Hindlimb muscle (tissue), 1 donor: ENCODE measurements at places on chromosomes 6 and 20. TPM values are rescaled to one million over a fixed set of nuclear protein-coding genes. Genes with fewer than 3 reads are reported as not detected.

The OSBPL2 gene
- 30.3 TPM for polyA plus RNA-seq

The INSM1 gene
- 0.14 TPM for polyA plus RNA-seq

The KIFC1 gene
- polyA plus RNA-seq: 18.1 TPM

The OPRM1 gene
- not detected for polyA plus RNA-seq

The CAPN11 gene
- polyA plus RNA-seq: 0.61 TPM

The TFAP2C gene
- polyA plus RNA-seq: 0.31 TPM

The DBNDD2 gene
- polyA plus RNA-seq: 25.0 TPM

The HMGCLL1 gene
- 7.3 TPM for polyA plus RNA-seq

The SLC24A3 gene
- polyA plus RNA-seq: 28.9 TPM

The EPPIN gene
- polyA plus RNA-seq: 0.12 TPM

The TBXT gene
- not detected for polyA plus RNA-seq

The VSX1 gene
- not detected for polyA plus RNA-seq

The CCN5 gene
- polyA plus RNA-seq: 0.15 TPM

The NT5E gene
- 23.0 TPM for polyA plus RNA-seq

The WFDC8 gene
- polyA plus RNA-seq: not detected

The SNAP91 gene
- 1.3 TPM for polyA plus RNA-seq

The SPEF1 gene
- not detected for polyA plus RNA-seq

The BRD2 gene
- polyA plus RNA-seq: 160 TPM

The LINC00237 gene
- not detected for polyA plus RNA-seq

The VNN1 gene
- 0.14 TPM for polyA plus RNA-seq

The VGLL2 gene
- polyA plus RNA-seq: 82.7 TPM

The MTFR2 gene
- 2.2 TPM for polyA plus RNA-seq

The ACSS1 gene
- 24.4 TPM for polyA plus RNA-seq

The OOEP gene
- 0.36 TPM for polyA plus RNA-seq

The WRNIP1 gene
- 49.3 TPM for polyA plus RNA-seq

The SERINC1 gene
- polyA plus RNA-seq: 138 TPM

The SRXN1 gene
- polyA plus RNA-seq: 7.5 TPM

The SCUBE3 gene
- 1.1 TPM for polyA plus RNA-seq

The HEY2 gene
- 10.9 TPM for polyA plus RNA-seq

The ANKRD66 gene
- 0.61 TPM for polyA plus RNA-seq

The CFB gene
- 1.7 TPM for polyA plus RNA-seq

The VARS1 gene
- polyA plus RNA-seq: 48.6 TPM

The MLN gene
- not detected for polyA plus RNA-seq

The TRMT11 gene
- 13.4 TPM for polyA plus RNA-seq

The SMLR1 gene
- not detected for polyA plus RNA-seq

The TNFRSF6B gene
- polyA plus RNA-seq: 1.6 TPM

The NCOA7 gene
- 6.3 TPM for polyA plus RNA-seq

The FNDC11 gene
- polyA plus RNA-seq: 0.13 TPM

The GSTA2 gene
- polyA plus RNA-seq: not detected

The OTOR gene
- polyA plus RNA-seq: not detected

The RNF39 gene
- polyA plus RNA-seq: 0.35 TPM

The DUSP22 gene
- polyA plus RNA-seq: 32.6 TPM

The STX11 gene
- 3.0 TPM for polyA plus RNA-seq

The DDX39B gene
- polyA plus RNA-seq: 420 TPM

The SLC22A23 gene
- polyA plus RNA-seq: 3.5 TPM

The POU5F1 gene
- 0.85 TPM for polyA plus RNA-seq

The IMPG1 gene
- 0.13 TPM for polyA plus RNA-seq

The MEI4 gene
- polyA plus RNA-seq: not detected

The NKAIN4 gene
- polyA plus RNA-seq: 53.5 TPM

The NRSN2 gene
- polyA plus RNA-seq: 28.4 TPM

The C4B gene
- 67.2 TPM for polyA plus RNA-seq

The MAS1L gene
- polyA plus RNA-seq: not detected

The DDO gene
- polyA plus RNA-seq: 0.89 TPM

The NR2E1 gene
- polyA plus RNA-seq: not detected

The TAGAP gene
- polyA plus RNA-seq: 0.77 TPM

The CTCFL gene
- polyA plus RNA-seq: 0.21 TPM
